Activated T-helper 2 cell treated with anti-CD3 and anti-CD28 coated beads, Interferon-gamma antibody, Interleukin-2, Interleukin-4, amounts not matched to agents 10 μg/mL and 5 μg/mL and 100 μg/mL, durations not matched to agents 14 hours and 24 hours and 36 hours (primary cell): ENCODE measurements at places on chromosomes 6 and 20. TPM values are rescaled to one million over a fixed set of nuclear protein-coding genes. Genes with fewer than 3 reads are reported as not detected.
A peak's percentile ranks its signal among the peaks of the same experiment; 100 is the strongest.

DNA sequence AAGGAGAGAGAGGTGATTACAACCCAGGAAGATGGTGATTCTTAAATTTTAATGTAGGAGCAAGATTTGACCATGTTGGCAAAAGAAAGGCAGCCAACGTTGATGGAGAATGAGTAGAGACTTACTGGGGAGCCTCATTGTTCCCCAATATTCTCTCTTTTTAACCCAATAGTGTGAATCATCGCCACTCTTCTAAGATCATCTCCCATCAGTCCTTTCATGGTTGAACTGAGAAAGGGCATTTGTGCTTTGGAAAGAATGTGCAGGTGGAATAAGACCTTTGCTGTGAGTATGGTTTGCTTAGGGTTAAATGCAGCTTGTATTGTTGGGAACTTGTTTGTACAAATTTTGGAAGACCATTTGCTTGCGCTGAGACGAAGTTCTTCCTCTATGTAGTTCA is 231.0 kb downstream of the TBXT start:
- no peak for DNase-seq
- no peaks in the 10 kb centered on the region for H3K27me3 ChIP-seq
- H3K36me3 ChIP-seq: no peaks in the 10 kb centered on the region
- no peaks in the 10 kb centered on the region for H3K4me1 ChIP-seq
- no peak overlapping the region for H3K4me3 ChIP-seq

GRCh38 chr6:143901885-143902750 is 37.8 kb downstream of the ZC2HC1B start:
- H3K27ac ChIP-seq: no peak overlapping the region
- DNase-seq: no peak
- peaks cover 3% of the 10 kb centered on the region for H3K27me3 ChIP-seq
- H3K4me3 ChIP-seq: no peak overlapping the region

DNA sequence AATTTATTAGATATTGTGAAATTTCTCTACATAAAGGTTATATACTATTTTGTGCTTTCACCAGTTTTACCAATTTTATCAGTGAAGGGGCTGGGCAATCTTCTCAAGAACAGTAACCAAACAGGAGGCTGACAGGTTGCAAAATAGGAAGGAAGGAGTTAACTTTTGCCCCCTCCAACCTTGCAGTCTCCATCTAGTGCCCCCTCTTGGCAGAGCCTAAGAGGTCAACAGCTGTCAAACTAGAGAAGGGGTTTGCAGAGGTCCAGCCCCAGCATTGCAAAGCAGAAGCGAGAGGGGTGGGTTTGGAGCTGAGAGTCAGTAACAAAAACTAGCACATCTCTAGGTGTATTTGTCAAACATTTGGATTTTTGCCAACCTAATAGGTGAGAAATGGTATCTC is 391.0 kb downstream of the CDC5L start:
- DNase-seq: no peak
- no peak overlapping the region for H3K27ac ChIP-seq
- H3K4me3 ChIP-seq: no peak overlapping the region
- no peaks in the 10 kb centered on the region for H3K36me3 ChIP-seq
- peaks cover 2% of the 10 kb centered on the region for H3K4me1 ChIP-seq

DNA sequence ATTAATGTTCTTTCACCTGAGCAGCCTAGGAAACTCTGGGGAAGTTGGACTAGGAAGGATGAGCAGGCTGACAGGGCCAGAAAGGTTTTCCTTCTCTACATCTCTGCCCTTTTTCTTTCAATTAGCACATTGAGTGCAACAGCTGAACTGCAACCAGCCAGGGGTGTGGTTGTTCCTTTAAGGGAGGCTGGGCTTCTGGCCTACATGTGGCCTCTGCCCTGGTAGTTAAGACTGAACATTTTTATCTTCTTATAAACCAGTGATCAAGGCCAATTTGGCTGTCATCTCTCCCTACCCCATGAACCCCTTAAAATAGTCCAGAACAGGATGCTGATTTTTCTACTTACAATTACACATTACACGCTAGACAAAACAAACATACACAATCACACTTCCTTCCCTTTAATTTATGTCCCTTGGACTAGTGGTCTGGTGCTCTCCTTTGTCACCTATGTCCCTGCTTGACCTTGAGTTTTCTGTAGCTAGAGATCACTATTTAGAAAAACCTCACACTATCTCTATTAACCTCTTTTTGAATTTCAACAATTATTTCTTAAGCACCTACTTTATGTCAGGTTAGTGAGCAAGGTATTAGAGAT is 60.3 kb downstream of the RNF217 start:
- DNase-seq: no peak
- H3K36me3 ChIP-seq: no peaks in the 10 kb centered on the region
- no peak overlapping the region for H3K27ac ChIP-seq
- no peak overlapping the region for H3K4me3 ChIP-seq
- no peaks in the 10 kb centered on the region for H3K4me1 ChIP-seq
- H3K27me3 ChIP-seq: no peaks in the 10 kb centered on the region

GRCh38 chr20:9503526-9504245 is 10.7 kb upstream of the LAMP5 start:
- DNase-seq: no peak
- peaks cover 22% of the 10 kb centered on the region for H3K27me3 ChIP-seq
- H3K36me3 ChIP-seq: no peaks in the 10 kb centered on the region
- no peaks in the 10 kb centered on the region for H3K4me1 ChIP-seq

DNA sequence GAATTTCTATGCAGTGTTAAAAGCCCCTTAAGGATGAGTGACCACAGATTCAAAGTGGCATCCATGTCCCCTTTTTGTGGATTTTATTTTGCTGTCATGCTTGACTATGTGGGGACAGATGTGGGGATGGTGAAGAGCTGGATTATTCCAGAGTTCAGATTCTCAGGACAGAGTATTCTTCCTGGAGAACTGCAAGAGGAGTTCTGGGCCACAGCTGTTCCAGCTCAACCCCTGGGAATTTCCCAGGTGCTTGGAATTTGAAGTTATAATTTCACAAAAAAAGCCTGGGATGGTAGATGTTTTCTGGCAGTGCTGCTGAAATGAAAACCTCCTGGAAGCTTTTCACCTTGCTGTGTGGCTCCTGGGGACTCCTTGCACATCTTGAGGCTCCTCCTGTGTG is 671.8 kb upstream of the MARCKS start:
- no peaks in the 10 kb centered on the region for H3K27me3 ChIP-seq
- H3K36me3 ChIP-seq: no peaks in the 10 kb centered on the region

DNA sequence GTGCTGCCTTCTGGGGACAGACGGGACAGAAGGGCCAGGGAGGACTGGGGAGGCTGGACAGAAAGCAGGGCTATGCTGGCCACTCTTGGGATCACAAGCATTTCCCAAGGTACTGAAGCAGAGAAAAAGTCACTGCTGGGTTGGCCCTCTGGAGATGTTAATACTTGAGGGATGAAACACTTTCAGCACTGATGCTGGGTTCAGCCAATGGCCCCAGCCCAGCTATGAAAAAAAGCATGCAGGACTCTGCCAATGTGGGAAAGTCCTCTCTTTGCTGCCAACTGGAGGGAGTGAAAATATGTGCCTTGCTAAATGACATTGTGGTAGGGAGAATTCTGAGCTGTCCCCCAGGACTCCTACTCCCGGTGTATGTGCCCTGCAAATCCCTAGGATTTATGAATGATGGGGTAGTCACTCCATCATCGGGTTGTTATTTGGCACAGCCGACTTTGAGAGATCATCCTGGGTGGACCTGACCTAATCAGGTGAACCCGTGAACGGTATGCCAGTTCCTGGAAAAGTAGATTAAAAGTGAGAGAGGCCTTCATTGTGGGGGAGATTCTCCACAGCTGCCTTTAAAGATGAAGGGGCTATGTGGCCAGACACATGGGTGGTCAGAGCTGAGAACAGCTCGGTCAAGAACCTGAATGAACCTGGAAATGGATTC is 119.9 kb upstream of the TRAF3IP2 start:
- peaks cover 59% of the 10 kb centered on the region for H3K4me1 ChIP-seq
- H3K36me3 ChIP-seq: peaks cover 71% of the 10 kb centered on the region
- DNase-seq: no peak
- H3K4me3 ChIP-seq: no peak overlapping the region
- peak overlapping the region; percentile 30 for H3K27ac ChIP-seq

DNA sequence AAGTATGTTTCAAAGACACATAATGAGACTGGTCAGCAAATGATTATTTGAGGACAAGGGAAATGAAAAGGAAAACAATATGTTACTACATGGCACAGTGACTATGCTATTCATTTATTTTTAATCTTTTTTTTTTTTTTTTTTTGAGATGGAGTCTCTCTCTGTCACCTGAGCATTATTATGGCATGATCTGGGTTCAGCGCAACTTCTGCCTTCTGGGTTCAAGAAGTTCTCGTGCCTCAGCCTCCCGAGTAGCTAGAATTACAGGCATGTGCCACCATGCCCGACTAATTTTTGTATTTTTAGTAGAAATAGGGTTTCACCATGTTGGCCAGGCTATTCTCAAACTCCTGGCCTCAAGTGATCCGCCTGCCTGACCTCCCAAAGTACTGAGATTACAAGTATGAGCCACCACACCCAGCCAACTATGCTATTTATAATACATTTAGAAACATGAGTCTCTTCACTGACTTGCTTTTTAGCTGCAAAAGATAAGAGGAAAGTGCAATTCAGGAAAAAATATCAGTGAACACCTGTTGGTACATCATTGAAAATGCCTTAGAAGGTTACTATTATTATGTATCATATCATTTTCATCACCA is 3.4 kb downstream of the CALHM4 start:
- no peak overlapping the region for H3K4me3 ChIP-seq
- H3K27ac ChIP-seq: no peak overlapping the region
- peaks cover 3% of the 10 kb centered on the region for H3K4me1 ChIP-seq
- DNase-seq: no peak

DNA sequence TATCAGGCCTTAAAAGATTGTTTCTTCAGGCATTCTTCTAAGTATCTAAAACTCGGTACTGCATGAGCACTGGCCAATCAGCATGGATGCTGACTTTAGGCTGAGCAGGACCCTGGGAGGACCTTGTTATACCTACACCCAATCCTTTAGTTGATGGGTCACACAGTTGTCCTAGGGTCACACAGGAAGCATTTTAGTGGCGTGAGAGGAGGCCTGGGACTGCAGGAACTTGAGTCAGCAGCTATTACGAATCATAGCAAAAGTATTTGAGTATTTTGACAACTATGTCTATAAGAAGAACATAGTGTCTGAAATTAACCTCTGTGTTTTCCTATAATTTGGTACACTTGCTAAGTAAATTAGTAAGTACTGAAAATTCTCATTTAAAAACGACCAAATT is 741.4 kb downstream of the HACE1 start:
- no peaks in the 10 kb centered on the region for H3K27me3 ChIP-seq
- no peaks in the 10 kb centered on the region for H3K36me3 ChIP-seq
- H3K4me1 ChIP-seq: no peaks in the 10 kb centered on the region
- no peak overlapping the region for H3K27ac ChIP-seq
- H3K4me3 ChIP-seq: no peak overlapping the region

DNA sequence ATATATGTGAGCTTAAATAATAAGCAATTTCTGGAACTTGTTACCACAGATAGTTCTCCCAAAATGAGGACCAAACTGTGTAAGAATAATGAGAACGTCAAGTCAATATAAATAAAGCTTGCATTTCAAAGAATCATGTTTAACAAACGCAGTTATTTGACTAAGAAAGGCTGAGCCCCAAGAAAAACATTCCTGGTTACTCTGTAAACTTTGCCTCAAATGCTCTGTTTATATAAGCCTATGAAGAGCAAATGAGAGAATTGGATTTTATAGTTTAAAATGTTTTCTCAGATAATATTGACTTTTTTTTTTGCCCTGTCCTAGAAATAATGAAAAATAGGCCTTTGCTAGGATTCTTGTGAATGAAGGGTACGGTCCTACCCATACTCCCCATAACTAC is 81.3 kb downstream of the C6orf52 start:
- no peak overlapping the region for H3K4me3 ChIP-seq
- H3K27me3 ChIP-seq: no peaks in the 10 kb centered on the region
- no peaks in the 10 kb centered on the region for H3K4me1 ChIP-seq
- DNase-seq: no peak

GRCh38 chr20:16111852-16112412 is 461.3 kb downstream of the KIF16B start:
- H3K27ac ChIP-seq: no peak overlapping the region
- no peak for DNase-seq
- no peak overlapping the region for H3K4me3 ChIP-seq

GRCh38 chr20:46328200-46328882 is 20.0 kb upstream of the CDH22 start:
- H3K4me1 ChIP-seq: no peaks in the 10 kb centered on the region
- no peaks in the 10 kb centered on the region for H3K36me3 ChIP-seq
- H3K4me3 ChIP-seq: no peak overlapping the region
- no peaks in the 10 kb centered on the region for H3K27me3 ChIP-seq
- H3K27ac ChIP-seq: no peak overlapping the region

DNA sequence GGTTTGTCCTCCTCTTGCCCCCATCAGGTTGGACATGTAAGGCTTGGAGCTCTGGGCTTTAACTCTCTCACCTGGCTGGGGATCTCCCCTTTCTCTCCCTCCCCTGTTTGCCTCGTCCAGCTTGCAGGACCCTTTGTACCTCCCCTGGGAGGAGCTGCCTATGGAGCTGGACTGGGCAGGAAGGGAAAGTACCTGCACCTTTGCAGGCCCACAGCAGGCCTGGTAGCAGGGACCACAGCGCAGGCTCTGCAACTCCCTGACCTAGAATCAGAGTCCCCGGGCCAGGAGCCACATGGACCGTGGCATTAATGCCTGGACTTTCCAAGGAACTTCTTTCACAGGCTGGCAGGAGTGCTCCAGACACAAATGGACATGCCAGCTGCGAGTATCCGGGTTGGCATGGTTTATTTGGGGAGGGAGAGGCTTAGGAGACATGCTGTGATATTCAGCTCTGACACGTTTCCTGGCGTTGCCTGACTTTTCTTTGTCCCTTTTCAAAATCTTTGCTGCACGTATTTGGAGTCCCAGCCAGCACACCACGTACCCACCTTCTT is 268.5 kb upstream of the EXOC2 start:
- no peak overlapping the region for H3K27ac ChIP-seq
- DNase-seq: no peak
- H3K27me3 ChIP-seq: peaks cover 17% of the 10 kb centered on the region
- no peaks in the 10 kb centered on the region for H3K4me1 ChIP-seq
- H3K36me3 ChIP-seq: no peaks in the 10 kb centered on the region
- H3K4me3 ChIP-seq: no peak overlapping the region

- H3K27me3 ChIP-seq: no peaks in the 10 kb centered on the region
- DNase-seq: no peak
- H3K36me3 ChIP-seq: no peaks in the 10 kb centered on the region
- no peak overlapping the region for H3K4me3 ChIP-seq
- H3K27ac ChIP-seq: no peak overlapping the region
These were observed 427.3 kb upstream of the FLRT3 start for GRCh38 chr20:14764511-14765369.

- DNase-seq: no peak
- no peak overlapping the region for H3K4me3 ChIP-seq
- H3K27ac ChIP-seq: no peak overlapping the region
- no peaks in the 10 kb centered on the region for H3K36me3 ChIP-seq
- H3K4me1 ChIP-seq: no peaks in the 10 kb centered on the region
These were observed 328.1 kb downstream of the NKAIN2 start for GRCh38 chr6:124131779-124132178.

- H3K27me3 ChIP-seq: no peaks in the 10 kb centered on the region
- no peaks in the 10 kb centered on the region for H3K36me3 ChIP-seq
- no peak overlapping the region for H3K27ac ChIP-seq
- DNase-seq: no peak
- no peaks in the 10 kb centered on the region for H3K4me1 ChIP-seq
- H3K4me3 ChIP-seq: no peak overlapping the region
These were observed 297.2 kb downstream of the CDH26 start for GRCh38 chr20:60255415-60255814.

- no peak overlapping the region for H3K4me3 ChIP-seq
- peaks cover 6% of the 10 kb centered on the region for H3K36me3 ChIP-seq
- peaks cover 4% of the 10 kb centered on the region for H3K27me3 ChIP-seq
- peaks cover 8% of the 10 kb centered on the region for H3K4me1 ChIP-seq
These were observed 30.8 kb downstream of the JAG1 start for GRCh38 chr20:10642856-10643559.

SLC35F1 gene
- total RNA-seq: 0.09 TPM in 1 of 2 replicates, not detected in the other

SLCO4A1 gene
- total RNA-seq: 59.2 and 61.1 TPM in 2 replicates

TULP1 gene
- not detected in 2 replicates for total RNA-seq

PI3 gene
- not detected in 2 replicates for total RNA-seq
